ENCODE measurements at places on chromosomes 1 and 21.

DNA sequence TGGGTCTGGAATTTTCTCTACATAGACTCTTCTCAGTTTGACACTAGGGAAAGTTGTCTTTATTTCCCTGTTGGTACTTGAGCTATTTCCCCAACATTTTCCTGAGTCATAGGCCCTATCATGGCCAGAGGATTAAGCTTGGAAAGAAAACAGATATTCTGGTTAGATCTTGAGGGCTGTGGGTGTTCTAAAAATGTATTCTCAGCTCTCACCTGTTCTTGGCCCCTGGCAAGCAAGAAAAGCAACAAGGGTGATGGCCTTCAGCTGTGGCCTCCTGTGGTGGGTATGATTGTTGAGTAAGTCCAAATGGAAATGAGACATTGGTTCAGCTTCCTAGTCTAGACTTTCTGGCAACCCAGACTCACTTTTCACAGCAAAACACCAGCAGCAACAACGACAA lies 17.4 kb upstream of the LCE3A start:
- DNase-seq: no peak

DNA sequence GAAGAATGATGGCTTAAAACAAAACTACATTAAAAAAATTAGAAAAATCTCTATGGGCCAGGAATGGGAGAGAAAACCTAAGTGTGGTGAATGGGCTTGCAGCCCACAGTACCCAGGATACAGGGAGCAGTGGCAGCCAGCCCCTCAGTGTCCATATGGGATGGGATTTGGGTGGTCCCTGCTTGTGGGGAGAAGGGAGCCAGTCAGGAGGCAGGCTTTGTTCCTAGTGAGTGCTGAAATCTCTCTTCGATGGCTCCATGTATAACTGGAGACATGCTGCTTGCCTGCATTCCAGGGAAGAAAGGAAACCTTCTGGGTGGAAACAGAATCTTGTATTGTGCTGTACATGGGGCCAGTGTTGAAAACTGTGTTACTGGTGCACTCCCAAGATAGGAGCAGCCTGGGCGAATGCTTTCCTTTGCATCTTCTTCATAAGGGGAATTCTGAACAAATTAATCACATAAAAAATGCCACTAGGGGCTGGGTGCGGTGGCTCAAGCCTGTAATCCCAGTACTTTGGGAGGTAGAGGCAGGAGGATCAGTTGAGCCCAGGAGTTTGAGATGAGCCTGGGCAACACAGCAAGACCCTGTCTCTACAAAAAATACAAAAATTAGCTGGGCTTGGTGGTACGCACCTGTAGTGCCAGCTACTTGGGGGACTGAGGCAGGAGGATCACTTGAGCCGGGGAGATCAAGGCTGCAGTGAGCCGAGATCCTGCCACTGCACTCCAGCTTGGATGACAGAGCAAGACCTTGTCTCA lies 36.0 kb downstream of the PTPRU start:
- no peak for DNase-seq

DNA sequence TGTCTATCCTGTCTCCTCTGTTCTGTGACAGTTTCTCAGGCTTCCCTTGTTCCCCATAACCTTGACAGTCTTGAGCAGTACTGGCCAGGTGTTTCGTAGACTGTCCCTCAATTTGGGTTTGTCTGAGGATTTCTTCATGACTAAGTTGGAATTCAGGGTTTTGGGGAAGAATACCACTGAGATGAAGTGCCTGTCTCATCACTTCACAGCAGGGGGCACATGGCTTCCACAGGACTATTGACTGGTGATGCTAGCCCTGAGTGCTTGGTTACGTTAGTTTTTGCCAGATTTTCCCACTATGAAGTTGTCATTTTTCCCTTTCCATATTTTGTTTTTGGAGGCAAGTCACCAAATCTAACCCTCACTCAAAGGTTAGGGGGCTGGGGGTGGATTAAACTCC lies 45.7 kb downstream of the CDCP2 start:
- no peak for DNase-seq

DNA sequence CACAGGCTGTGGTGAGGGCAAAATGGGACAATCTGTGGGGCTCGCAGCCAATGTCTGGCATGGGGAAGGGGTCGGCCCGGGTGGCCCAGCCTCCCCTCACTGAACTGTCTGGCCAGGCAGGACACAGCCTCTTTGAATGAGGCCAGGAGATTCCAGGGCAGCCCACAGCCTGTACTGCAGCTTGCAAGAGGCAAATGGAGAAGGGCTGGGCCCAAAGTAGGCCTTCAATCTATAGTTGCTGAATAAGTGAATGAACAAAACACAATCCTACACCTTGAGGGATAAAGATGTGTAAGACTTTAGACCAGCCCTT lies 23.2 kb downstream of the SLC27A3 start:
- DNase-seq: no peak

DNA sequence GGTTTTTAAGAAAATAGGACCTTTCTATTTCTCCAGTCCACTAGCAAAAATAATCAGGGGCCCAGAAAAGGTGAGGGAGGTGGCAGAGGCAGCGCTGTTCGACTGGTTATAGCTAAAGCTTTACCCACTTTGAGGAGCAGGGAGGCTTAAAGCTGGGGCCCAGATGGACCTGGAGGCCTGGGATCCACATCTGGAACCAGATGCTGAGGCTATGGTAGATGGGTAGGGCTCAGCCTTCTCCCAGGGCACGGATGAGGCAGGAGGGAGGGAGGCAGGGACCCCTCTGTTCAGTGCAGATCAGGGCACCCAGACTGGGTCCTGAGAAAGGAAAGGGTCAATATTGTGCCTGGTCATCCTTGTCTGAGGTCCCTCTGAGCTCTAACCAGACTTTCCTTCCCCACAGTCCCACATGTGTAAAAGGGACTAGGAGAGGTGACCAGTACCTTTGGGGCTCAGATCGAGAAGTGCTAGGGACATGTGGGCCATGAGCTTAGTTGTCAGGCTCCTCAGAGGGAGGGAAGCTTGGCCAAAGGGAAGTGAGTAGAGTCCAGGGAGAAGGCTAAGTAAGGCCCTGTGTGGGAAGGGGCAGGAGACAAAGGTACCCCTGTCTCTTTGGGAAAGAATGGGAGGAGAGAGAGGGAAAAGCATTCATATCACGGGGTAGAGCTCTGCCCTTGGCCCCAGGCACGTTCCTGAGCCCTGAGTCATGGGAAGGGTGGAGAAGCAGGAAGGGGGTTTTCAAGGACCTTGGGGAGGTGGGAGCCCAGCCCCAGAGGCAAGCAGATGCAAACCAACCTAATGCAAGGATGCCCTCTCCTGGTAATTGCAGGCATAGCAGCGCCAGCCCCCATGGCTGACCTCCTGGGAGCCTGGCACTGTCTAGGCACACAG lies 15.4 kb downstream of the LMNA start:
- DNase-seq: no peak

- no peak for DNase-seq
These were observed 12.0 kb downstream of the OR2M4 start for GRCh38 chr1:248243204-248243603.

DNA sequence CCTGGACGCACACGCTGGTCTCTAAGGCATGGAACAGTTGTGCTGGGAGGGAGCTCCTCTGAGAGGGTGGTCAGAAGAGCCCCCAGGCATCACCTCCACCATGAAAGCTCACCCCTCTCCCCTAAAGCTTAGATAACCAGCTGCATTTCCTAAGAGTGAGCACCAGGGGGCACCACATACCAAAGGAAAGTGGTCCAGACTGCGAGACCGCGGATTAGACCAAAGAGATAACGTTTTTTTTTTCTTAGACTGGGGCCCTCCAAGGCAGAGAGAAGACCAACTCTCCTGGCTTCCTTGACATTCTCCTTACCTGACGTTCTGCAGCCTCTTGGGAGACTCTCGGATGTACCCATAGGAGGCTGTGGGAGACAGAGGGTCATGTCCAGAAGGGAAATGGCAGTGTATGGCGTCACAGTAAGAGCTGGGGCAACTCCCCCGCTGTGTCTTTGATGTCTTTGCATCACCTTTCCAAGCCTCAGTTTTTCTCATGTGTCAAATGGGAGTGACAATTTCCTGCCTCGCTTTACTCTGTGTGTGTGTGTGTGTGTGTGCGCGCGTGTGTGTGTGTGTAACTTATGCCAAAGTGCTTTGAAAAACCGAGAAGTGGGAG lies 12.3 kb upstream of the IFNLR1 start:
- DNase-seq: no peak
